Stimulated activated CD8-positive, alpha-beta memory T cell treated with anti-CD3 and anti-CD28 coated beads, Interleukin-7, amount 100 ng/mL, for 4 hours (primary cell): ENCODE measurements at places on chromosomes 11 and 22.

DNA sequence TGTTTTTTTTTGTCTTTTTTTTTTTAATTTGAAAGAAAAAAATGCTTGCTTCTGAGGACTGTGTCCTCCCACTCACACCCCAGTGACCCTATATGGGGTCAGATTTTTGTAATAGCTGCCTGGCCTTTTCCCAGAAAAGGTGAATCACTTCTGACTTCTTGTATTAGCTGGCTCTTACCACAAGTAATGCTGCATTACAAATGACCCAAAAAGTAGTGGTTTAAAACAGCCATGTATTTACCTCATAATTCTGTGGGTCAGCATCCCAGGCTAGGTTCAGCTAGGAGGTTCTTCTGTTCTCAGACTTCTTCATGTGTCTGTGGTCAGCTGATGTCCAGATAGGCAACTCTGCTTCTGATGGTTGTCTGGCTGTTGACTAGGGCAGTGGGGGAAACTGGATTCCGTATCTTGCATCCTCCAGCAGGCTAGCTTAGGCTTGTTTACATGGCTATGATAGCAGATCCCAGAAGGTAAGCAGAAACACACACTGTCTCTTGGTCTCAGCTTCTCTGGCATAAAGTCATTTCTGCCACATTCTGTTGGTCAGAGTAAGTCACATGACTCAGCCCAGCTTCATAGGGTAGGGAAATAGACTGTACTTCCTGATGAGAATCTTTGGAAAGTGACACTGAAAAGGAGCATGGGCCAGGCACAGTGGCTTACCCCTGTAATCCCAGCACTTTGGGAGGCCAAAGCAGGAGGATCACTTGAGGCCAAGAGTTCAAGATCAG, 19.5 kb downstream of the LHFPL7 start:
- DNase-seq: no peak

- DNase-seq: no peak
Measured at GRCh38 chr11:59544869-59545178, 33.5 kb downstream of the OR4D9 start.

DNA sequence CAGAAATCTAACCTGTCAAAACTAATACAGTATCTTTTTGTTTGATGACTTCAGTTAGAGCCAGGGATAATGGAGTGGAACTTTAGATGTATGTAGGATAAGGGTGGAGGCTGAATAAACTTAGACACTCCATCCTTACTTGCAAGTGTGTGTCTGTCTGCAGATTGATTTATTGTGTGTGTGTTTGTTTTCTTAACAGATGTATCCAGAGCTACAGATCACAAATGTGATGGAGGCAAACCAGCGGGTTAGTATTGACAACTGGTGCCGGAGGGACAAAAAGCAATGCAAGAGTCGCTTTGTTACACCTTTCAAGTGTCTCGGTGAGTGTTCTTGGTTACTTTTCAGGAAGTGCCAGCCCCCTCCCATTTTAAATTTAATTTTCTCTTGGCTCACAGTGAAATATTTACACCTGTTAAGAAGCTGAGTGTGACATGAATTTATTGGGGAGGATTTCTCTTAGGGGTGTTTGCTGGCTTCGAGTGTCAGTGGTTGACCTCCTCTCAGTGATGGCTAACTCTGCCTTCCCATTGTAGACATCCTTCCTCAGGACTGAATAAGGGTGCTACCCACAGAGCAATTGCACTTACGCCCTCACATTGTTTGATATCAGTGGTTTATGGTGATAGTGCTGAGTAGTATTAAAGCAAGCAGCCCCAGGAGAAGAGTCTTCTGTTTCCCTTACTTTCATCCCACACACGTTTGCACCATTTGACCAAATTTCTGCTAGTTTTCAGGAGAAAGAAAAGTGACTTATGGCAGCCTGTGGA, 40.8 kb downstream of the APLP2 start:
- no peak for DNase-seq

GRCh38 chr11:68431984-68432645, 28.4 kb upstream of the PPP6R3 start:
- no peak for DNase-seq

DNA sequence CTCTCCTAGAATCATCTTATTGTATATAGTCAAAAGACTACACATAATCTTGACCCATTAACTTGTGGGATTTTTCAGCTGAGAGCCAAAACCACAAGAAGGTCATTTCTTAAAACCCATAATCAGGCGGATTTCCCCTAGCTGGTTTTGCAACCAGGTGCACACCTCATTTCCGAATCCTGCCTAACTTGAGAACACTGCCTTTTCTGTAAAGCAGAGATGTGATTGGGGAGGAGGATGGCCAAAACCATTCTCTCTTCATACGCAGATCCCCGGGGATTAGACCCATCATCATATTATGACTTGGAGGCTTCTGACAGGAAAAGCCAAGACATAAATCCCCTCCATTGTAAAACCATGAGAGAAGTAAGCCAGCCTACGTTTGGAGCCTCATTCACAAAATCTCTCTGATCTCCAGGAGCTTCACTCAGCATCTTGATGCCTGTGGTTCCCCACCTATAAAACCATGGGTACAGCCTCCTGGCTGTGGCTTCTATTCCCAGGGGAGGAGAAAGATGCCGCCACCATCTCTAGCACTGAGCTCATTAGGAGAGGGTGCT, 191.3 kb downstream of the KIF18A start:
- no peak for DNase-seq

- no peak for DNase-seq
Measured at GRCh38 chr22:48739348-48740085, 1088.2 kb downstream of the BRD1 start.

DNA sequence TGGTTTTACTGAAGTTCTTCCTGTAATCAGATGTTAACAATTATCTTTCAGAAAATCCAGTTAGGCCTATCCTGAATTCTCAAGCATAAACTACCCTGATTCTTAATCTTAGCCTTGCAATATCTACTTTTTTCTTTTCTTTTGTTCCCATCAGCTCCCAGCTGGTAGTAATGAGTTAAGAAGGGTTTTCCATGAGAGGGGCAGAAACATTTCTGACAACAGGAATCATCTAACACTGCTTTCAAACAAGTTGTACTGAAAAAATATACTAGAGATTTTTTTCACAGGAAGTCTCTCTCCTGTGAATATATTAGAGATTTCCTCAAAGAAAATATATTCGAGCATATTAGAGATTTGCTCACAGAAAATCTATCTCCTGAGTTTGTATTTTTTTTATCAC, 3.3 kb upstream of the TRIM6 start:
- DNase-seq: no peak

GRCh38 chr11:106679581-106679980, 338.7 kb downstream of the GUCY1A2 start:
- no peak for DNase-seq

- DNase-seq: peak; percentile 31
Measured at GRCh38 chr11:111379602-111380136, 594 bp upstream of the POU2AF1 start.

- no peak for DNase-seq
Measured at GRCh38 chr11:31922450-31922849, 111.3 kb upstream of the PAX6 start.

- no peak for DNase-seq
Measured at GRCh38 chr11:100008417-100008816, 678.7 kb upstream of the ARHGAP42 start.
